Stimulated activated CD4-positive, alpha-beta T cell treated with anti-CD3 and anti-CD28 coated beads, Interleukin-15, amount 100 ng/mL, for 1 hour (primary cell): ENCODE measurements at places on chromosomes 1 and 21.

DNA sequence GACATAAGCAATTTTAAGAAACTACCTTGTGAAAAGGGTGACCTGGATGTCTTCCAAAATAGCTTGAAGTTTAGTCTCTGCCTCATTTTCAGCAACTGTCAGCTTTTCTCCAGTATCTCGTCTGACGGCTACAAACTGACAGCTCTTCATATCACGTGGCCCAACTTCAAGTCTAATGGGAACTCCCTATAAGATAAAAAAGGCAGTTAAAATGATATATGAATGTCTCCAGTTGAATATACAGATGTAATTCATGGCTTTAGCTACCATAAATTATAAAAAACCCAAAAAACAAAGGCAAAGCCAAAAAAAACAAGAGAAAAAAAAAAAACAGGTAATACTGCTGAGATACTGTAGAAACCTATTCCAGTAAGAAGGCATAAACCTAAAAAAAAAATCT is 44.9 kb upstream of the SLC30A10 start:
- no peak for DNase-seq

DNA sequence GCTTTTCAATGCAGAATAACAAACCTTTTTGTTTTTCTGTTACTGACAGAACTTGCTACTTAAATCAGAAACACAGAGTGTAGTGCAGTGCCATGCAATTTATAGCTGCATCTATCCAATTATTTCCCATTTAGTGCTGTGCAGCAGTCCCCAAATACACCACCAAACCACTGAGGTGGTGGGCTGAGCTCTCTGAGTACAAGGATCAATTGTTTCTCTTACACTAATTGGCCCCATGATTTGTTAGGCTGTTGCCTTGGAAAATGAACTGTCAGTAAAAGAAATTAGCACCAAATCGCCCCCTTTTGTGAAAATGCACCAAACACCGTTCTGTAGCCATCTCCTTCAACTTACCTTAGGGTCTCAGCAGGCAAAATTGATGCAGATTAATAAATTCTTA is 118.9 kb upstream of the C8B start:
- no peak for DNase-seq

GRCh38 chr1:33260439-33260838 is 4.1 kb downstream of the ZNF362 start:
- no peak for DNase-seq

DNA sequence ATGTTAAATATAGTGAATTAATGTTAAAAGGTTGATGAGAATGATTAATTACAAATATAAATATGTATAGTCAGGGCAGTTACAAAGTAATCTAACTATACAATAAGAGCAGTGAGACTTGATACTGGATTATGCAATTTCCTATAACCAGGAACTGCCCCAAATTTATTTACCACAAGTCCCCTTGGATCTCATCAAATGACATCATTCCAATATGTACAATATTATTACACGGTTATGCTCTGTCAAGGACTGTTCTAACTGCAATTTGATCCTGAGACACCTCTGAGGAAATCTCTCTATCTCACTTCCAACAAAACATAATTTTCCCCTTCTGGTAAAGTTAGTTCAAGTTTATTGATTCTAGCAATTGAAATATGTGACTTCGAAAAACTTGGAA is 917.6 kb downstream of the NCAM2 start:
- DNase-seq: no peak

- DNase-seq: no peak
Measured at GRCh38 chr1:202351725-202352124, 3.2 kb downstream of the PPP1R12B start.

GRCh38 chr1:106620521-106620954 is 435.9 kb upstream of the PRMT6 start:
- DNase-seq: no peak

GRCh38 chr1:66464802-66465201 is 69.2 kb upstream of the SGIP1 start:
- no peak for DNase-seq

DNA sequence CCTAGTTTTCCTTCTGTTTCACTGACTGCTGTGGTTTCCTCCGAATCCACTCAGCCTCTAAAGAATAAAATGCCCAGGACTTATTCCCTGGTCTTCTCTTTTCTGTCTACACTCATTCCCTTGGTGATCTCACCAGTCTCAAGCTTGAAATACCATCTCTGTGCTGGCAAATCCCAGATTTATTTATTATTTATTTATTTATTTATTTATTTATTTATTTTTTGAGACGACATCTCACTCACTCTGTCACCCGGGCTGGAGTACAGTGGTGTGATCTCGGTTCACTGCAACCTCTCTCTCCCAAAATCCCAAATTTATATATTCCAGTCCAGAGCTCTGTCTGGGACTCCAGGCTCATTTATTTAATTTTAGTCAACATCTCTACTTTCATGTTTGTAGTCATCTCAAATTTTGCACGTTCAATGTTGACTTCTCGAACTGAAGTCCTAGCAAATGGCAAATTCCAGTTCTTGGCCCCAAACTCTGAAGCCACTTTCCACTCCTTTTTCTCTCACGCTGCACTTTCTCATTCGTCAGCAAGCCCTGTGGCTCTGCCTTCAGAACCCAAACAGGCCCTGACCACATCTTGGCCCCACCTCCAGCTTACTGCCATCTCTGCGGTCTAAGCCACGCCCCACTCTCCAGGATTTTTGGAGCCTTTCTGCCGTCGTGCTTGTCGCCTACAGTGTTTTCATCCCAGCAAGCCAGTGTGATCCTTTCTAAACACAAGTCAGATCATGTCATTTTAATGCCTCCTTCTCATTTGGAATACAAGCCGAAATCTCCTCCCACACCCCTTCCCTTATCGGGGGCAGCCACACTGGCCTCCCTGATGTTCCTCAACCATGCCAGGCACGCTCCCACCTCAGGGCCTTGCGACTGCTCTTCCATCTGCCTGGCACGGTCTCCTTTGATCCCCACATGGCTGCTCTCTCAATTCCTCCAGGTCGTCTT is 14.2 kb upstream of the TENT5B start:
- DNase-seq: no peak

- no peak for DNase-seq
Measured at GRCh38 chr1:45375104-45376090, 35.2 kb upstream of the MUTYH start.

DNA sequence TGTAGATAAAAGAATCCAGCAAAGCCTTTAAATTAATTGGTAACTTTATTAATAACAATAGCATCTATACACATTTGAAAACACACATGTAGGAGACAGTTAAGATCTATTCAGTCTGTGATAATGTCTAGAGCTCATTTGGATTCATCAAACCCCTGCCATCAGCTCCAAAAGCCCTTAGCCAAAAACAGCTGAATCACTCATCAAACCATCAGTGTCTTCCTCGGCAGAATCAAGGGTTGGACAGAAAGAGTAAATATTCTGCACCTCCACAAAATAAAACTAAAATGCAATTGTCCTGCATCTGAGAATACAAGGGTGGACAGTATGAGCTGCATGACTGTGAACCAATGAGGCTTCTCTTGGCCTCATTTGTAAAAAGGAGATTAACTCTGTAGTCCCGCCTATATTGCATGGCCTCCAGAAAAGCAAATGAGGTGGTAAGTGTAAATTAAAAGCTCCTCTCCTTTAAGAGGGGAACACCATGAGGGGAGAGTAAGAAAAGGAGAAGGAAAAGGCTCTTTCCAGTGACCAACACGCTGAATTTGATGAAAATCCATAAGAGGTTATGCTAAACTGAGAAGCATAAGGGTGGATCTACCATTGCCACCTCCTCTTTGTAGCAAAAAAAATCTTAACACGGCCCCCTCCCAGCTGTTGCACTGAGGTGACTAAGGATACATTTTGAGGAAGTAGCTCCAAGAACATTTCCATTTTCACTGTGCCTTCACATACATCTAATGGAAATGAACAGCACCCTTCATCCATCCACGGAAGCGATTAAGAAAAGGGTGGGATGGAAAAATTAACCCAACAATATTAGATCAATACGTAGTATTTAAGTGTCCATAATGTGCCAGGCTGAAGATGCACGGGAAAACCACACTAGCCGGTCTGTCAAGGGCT is 14.7 kb upstream of the BOLA1 start:
- no peak for DNase-seq

GRCh38 chr1:183911285-183911684 is 106.4 kb downstream of the RGL1 start:
- DNase-seq: no peak

- DNase-seq: no peak
Measured at GRCh38 chr1:202579806-202580205, 130.4 kb downstream of the SYT2 start.

DNA sequence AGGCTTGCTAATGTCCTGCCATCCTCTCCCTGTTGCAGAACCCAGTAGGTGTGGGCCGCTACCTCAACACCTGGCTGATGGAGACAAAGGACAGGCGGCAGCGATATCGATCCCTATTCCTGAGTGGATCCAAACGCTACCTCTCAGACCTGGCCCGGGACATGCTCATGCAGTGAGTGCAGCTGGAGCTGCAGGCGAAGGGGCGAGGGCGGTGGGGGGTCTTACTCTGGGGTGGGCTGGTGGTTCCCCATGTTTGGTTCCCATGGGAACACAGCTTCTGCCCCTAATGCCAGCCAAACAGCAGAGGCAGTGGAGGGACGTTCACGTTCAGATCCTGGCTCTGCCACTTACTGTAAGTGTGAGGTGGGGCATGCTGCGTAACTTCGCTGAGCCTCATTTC is 15.8 kb upstream of the TTC22 start:
- no peak for DNase-seq

DNA sequence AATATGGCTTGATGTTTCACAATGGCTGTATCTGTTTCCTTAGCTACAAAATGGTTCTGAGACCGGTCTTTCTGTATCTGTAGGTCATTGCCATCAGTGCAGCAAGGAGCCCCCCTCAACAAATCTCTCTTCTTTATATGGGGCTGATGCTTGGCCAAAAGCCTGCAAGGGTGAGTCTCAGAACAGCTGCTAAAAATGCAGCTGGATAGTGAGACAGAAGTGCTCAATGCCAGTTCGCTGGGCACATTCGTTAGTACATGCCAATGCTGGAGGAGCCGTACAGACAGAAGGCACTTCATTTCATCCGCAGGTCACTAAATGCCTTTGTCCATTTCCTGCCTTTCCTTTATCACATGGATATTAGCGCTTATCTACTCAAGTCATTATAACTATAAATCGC is 67.3 kb downstream of the RUNX1 start:
- no peak for DNase-seq

DNA sequence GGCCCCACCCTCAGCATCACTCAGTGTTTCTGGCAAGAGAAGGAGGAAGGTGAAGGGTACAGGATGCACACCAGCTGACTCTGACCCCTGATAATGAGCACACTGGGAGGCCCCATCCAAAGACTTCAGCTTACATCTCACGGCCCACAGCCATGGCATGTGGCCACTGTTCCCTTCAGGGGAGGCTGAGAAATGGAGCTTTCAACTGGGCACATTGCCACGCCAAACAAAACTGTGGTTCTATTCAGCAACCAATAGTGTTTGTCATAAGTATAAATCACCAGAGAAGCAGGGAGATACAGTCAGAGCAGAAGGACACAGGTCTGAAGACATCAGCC is 12.7 kb upstream of the TRAF3IP3 start:
- DNase-seq: no peak

GRCh38 chr21:44398499-44398898 is 45.1 kb downstream of the TRPM2 start:
- no peak for DNase-seq

DNA sequence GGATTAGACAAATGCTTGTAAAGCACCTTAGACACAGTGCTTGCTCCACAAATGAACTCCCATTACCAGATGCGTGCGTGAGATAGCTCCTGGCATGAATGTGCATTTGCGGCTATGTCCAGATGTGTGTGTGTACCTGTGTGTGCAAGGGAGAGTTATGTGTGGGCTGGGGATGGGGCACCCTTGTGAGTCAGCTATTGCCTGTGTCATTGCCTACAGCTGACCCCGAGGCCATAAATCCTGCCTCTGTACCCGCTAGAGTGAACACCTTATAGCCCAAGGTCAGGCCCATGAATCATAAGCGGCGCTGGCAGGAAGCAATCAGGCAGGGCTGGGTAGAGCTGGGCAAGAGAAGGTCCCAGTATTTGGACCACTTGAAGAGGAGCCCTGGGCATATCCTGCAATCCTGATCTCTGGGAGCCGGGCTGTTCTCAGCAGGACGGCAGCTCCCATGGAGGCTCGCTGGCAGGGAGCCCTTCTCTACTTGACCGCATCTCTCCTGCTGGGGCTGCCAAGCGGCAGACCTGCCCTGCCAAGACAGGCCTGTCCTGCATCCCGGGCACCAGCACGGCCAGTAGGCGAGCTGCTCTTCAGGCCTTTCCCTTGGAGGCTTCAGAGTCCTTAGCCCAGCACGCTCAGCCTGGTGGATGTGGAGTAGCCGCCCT is 86.4 kb downstream of the TMEM53 start:
- DNase-seq: no peak

DNA sequence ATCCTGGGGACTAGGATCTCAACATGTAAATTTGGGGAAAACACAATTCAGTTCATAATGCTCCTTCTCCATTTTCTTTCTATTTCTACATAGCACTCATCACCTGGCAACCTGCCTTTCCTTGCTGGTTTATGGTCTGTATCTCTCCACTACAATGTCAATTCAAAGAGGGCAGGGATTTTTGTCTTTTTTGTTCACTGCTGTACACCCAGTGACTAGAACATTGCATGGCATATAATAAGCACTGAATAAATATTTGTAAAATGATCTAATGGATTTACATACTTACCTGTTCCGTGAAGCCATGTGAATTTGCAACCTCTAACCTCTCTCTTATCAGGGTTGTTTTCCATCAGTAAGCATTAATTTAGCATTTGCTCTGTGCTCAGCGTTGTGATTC is 27.4 kb upstream of the TBX15 start:
- DNase-seq: no peak

- DNase-seq: no peak
Measured at GRCh38 chr1:59314776-59315528, 18.1 kb downstream of the FGGY start.

GRCh38 chr1:231871878-231872277 is 245.3 kb downstream of the DISC1 start:
- no peak for DNase-seq

DNA sequence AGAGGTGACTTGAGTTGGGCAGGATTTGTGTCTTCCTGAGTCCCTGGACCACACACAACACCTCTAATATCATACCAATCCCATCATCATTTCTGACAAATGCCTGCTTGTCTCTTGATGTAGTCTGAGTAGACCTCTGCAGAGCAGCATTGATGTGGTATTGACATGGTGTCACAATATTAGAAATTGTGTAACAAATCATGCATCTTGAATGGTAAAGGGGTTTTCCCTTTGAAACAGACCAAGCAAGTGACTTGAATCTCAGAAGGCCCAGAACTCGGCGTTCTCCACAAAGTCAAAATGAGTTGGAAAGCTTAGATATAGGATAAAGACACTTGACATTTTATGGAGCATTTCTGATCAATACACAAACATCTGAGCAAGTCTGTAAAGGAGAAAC is 72.7 kb upstream of the KIRREL1 start:
- no peak for DNase-seq

DNA sequence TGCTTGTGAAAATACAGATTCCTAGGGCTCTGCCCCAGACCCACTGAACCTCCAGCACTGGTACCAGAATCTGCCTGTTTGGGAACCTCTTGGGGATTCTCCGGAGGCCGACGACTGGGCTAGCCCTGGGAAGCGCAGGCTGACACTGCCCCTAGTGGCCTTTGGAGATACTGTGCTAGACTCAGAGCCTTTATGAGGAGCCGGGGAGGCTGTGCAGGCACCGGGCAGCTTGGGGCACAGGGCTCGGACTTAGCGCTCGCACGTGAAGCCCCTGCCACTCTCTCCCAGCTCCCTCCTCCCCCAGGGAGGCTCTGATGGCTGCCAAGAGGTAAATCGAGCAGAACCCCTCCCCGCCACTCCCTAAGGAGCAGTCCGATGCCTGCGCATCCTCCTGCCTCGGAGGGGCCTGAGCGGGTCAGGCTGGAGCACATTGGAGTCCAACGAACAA is 144.6 kb upstream of the TNR start:
- peak; percentile 2 for DNase-seq

- no peak for DNase-seq
Measured at GRCh38 chr1:185916861-185917260, 182.7 kb downstream of the HMCN1 start.
